ENCODE measurements at places on chromosomes 5 and 9.
A peak's percentile ranks its signal among the peaks of the same experiment; 100 is the strongest.

DNA sequence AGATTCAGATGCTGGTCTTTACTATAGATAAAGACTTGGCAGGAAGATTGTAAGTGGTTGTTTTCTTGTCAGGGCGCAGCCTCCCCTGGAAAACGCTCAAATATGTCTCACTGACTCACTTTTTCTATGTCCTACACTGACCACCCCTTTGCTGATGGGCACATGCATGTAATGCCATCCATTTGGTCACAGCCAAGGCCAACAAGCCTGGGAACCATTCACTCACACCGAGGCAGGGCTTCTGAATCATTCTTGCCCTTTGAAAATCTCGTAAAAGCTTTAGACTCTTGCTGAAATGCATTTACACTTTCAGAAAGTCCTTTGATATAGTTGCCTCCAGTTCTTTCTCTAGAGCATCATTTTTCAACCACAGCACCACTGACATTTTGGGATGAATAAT, 249.4 kb downstream of the ACTL7B start:
- no peak for DNase-seq

DNA sequence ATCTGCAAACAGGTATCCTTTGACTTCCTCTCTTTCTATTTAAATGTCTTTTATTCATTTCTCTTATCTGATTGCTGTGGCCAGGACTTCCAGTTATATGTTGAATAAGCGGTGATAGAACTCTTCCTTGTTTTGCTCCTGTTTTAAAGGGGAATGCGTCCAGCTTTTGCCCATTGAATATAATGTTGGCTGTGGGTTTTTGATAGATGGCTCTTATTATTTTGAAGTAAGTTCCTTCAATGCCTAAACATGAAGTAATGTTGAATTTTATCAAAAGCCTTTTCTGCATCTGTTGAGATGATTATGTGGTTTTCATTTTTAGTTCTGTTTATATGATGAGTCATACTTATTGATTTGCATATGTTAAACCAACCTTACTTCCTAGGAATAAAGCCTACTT, 300.5 kb upstream of the CTNND2 start:
- no peak for DNase-seq

- DNase-seq, result no peak
These were observed 16.6 kb upstream of the UNC5A start for GRCh38 chr5:176793736-176794135.

DNA sequence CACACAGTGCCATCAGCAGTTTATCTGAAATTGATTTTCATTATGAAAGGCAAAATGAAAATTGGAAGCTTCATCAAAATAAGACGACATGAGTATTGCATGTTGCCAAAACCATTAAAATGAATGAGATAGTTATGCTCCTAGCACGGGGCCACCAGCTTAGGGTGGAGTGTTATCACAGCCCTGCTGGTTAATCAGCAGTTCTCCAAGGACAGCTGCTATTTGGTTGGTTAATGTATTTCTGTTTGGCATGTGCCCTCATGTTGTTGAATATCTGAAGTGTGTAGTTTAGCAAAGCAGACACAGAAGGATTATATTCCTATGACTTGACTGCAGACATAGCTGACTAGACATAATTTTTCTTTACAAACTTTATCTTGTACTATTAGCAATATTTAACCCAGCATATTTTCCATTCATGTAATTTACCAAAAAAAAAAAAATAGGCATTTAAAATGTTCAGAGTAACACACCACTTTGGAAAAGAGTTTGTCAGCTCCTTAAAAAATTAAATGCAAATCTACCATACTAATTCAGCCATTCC, 98.6 kb upstream of the PIK3R1 start:
- no peak for DNase-seq

- no peak for DNase-seq
These were observed 40.9 kb downstream of the SEC61B start for GRCh38 chr9:99262949-99263418.

DNA sequence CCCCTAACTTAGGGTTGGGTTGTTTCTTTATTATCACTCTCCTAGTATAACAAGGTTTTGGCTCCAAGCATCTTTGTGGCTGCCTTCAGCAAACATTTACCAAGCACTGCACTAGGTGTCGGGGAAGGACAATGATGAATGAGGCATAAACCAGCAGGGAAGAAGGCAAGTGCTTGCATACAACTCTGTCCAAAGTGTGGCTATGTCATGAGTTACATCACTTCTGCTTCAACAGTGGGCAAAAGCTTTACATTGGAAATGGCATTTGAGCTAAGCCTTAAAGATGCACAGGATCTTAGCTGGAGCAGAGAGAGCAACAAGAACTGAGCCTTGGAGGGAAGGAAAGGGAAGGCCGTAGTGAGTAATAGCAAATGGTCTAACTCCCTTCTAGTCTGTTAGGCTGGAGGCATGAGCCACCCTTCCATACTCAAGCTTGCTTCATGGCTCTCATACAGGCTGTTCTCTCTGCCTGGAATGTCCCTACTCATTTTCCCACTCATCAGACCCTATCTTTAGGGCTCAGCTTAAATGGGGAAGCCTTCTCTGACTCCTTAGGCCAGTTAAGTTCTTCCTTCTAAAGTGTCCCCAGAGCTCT, 121.8 kb downstream of the SEMA6A start:
- DNase-seq, result no peak

DNA sequence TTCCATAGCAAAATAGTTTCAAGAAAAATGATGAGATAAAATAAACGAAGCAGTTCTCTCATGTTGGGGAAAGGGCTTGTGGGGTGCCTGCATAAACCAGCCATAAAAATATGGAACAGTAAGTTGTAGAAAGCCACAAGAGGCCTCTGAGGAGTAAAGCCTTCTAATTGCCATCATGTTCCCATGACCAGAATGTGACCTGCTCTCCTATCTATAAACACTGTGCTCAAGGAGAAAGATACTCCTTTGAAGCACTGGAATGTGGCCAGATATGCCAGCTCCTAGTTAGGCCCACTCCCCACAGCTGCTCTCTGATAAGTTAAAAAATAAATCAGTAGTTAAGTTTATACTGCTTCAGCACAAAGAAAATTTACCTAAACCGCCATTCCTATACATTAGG, 65.8 kb downstream of the SETX start:
- no peak for DNase-seq

GRCh38 chr5:58266402-58266801, 193.5 kb downstream of the PLK2 start:
- DNase-seq, result peak; percentile 16

GRCh38 chr9:113673726-113674125, 202.4 kb upstream of the ZNF618 start:
- peak; percentile 85 for DNase-seq

All from fibroblast of skin of right biceps (primary cell).